Putamen (tissue), 1 donor: ENCODE measurements at places on chromosomes 7 and 10.

- no peak for DNase-seq
Measured at GRCh38 chr7:117941138-117941810, 68.0 kb upstream of the CTTNBP2 start.

DNA sequence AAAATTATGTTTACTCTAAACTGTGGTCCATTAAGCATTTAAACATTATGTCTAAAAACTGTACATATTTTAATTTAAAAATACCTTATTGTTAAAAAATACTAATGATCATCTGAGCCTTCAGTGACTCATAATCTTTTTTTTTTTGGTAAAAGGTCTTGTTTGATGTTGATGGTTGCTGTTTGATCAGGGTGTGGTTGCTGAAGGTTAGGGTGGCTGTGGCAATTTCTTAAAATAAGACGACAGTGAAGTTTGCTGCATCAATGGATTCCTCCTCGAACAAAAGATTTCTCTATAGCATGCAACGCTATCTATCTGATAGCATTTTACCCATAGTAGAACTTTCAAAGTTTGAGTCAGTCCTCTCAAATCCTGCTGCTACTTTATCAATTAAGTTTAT is 180.0 kb upstream of the AHR start:
- no peak for DNase-seq

GRCh38 chr10:37680716-37681616 is 176.4 kb downstream of the ZNF248 start:
- no peak for DNase-seq

- DNase-seq: no peak
Measured at GRCh38 chr10:119352042-119352441, 144.7 kb downstream of the GRK5 start.

- no peak for DNase-seq
Measured at GRCh38 chr10:1663226-1663625, 74.1 kb downstream of the ADARB2 start.

GRCh38 chr10:33609546-33609945 is 275.1 kb upstream of the NRP1 start:
- DNase-seq: no peak

- no peak for DNase-seq
Measured at GRCh38 chr10:15346440-15347141, 24.5 kb downstream of the FAM171A1 start.

GRCh38 chr10:98425511-98426352 is 10.8 kb upstream of the PYROXD2 start:
- no peak for DNase-seq

GRCh38 chr10:14451341-14451740 is 120.6 kb upstream of the FRMD4A start:
- no peak for DNase-seq

GRCh38 chr7:28405662-28406061 is 6.7 kb upstream of the CREB5 start:
- DNase-seq: no peak

DNA sequence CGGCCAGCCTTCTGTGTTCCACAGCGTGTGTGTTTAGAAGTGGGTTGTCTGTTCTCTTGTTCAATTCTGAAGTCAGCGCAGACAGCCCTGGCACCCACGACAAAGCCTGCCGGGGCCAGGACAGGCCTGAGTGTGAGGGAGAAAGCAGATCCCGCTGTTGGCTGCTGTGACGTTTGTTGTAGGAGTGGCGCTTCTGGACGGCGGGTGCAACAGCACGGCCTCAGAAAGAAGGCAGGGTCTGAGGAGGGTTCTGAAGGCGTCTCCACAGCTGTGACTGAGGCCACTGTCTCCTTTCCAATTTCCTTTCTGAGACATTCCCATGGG is 76.2 kb downstream of the VIPR2 start:
- DNase-seq: peak; percentile 44

DNA sequence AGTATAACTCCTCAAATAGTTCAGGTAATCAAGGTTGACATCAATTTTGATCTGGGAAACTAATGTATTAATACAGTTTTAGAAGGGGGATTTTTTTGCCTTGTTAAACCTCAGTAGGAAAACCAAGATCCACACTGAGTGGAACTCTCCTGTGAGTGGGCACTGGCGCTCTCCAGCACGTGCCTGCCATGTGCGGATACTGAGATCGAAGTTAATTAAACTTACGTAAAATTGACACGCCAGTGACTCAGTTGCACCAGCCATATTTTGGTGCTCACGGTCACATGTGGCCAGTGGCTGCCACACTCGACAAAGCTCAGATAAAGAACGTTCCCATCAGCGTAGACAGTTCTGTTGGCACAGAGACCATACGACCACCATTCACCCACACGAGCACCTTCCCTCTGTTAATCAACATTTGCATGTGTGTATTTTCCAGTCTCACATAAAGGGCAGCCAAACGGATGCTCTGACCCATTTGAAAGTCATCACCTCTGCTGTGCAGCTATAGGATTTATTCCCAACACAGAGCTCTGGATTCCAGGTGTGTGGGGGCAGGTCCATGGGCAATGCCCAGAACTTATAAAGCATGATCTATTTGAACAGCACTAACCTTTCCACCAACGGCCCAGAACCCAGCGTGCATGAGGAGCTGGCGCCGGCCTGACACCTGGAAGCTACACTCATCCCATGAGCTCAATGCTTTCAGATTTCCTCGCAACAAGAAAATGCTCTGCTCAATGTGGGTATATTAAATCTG is 77.7 kb downstream of the VIPR2 start:
- DNase-seq: no peak

GRCh38 chr7:45296748-45297147 is 139.2 kb downstream of the RAMP3 start:
- DNase-seq: no peak

DNA sequence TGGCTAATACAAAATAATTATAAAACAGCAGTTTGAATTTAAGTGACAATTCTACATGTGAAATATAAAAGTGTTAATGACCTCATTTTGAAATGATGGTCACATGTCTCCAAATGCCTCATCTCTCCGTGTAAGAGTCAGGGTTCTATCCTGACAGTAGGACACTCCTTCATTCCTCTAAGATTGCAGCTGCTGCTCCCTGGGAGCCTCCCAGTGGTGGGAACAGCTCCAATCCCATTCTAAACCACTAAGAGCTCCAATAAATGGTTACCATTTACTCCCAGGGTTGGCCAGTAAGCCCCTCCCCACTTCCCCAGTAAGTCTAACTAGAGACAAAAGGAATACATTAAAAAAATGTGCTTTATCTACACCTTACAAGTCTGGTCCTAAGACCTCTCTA is 344.6 kb upstream of the AOAH start:
- no peak for DNase-seq

DNA sequence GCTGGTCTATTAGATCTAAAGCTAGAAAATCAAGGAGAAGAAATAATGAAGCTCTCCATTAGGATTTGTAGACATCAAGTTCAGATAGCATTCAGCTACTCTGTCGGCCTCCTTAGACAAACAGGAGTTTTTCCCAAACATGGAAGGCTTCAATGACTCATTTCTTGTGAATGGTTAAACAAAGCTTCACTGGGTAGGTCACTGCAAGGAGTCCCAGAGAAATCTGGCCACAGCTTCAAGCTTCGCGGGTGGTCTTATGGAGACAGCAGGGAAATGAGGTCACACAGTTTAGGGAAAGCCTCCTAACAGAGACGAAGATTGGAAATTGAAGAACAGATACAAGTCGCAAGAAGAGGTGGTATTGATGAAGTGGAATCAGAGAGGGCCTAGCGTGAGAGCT is 22.6 kb upstream of the LRRC72 start:
- no peak for DNase-seq

DNA sequence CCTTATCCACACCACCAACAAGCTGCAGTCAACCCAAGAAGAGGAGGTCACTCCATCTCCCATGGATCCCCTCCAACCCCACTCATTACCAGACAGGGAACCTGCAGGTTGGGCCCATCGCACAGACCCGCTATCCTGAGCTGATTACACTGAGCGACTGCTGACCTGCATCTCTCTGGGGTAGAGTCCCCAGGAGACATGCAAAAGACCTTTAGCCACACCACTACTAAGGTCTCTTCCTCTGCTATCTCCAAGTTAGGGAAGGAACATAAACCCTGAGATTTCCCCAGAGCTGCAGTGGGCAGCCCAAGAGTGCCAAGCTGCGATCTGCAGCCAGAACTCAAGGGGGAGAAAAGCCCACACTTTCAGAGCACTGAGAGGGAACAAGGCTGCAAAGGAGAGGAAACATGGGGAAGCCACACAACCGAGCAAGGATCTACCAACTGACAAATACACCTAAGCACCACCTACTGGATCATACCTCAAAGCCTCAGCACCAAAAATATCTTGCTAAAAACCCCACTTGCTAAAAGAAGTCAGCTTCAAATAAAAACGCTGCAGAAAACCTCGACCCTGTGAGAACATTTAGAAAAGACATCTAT is 298.2 kb downstream of the SORCS1 start:
- peak; percentile 55 for DNase-seq

DNA sequence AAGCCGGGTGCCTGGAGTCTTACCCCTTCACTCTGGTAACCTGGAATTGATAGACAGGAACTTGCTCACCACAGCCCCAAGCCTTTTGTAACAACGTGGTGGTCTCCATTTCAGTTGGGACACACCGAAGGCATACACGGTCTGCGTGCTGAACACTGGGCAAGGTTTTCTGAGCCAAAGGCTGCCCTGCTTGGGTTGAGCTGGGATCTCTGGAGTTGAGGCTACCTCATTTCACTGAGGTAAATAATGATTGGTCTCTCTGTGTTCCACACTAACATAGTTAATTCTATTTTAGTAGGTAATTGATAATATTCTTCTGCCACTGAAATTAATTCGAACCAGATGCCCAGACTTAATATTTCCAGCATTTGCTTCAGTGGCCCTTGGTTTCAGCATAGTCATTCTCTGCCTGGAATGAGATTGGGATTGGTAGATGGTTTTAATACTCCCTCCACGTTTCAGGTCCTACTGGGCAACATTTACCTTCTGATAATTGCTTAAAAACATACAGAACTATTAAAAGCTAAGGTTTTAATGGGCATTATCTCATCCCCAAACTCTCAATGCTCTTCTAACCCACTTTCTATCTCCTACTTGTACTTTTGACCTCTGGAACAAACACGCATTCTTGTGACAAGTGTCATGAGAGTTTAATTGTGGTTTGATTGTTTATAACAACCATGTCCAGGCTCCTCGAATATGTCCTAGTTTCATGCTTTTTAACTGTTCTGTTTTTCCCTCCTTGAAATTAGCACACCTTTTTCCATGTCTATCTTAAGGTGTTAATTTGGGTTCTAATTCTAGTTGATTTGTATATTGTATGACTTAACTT is 202.3 kb upstream of the KLF6 start:
- no peak for DNase-seq

- no peak for DNase-seq
Measured at GRCh38 chr7:16776053-16776452, 22.5 kb downstream of the TSPAN13 start.

DNA sequence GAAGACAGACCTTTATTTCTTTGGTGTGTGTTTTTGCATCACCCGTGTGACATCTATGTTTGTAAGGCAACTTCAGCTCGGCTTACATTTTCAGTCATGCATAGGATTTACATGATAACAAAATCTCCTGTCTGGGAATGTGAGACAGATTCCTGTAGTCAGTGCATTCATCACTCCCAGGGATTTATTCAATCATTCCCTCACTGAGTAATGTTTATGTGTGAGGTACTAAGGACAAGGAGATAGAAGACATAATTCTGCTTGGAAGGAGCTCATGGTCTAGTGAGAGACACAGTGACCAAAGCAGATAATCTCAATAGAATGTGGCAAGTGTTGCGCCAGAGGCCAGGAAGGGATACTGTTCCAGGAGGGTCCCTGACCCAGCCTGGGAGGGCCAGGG is 35.2 kb upstream of the BMPER start:
- DNase-seq: no peak

DNA sequence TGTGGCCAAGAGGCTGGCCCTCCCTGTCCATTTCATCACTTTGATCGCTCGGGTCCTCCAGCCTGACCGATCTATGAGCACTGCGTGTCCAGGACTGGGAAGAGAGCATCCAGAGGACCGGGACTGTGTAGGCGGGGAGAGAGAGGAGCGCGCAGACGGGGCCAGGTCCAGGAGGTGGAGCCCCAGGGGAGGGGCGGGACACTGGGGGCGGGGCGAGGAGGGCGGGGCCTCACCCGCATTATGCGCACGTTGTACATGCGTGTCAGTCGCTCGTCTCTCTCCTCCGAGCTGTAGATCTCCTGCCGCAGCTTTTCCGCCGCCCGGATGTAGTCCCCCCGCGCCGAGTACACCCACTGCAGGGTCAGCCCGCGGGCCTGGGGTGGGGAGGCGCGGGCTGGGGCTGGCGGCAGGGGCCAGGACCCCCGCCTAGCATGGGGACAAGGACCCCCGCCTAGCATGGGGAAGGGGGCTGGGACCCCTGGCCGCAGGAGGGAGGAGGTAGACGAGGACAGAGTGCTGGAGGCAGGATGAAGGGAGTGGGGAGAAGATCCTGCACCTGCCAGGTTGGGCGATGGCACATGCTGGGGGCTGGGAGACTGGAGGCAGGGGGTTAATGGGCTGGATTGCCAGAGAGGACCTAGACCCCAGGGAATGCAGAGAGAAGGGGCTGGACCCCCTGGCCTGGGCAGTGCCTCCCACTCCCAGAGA is 14.3 kb downstream of the MOSPD3 start:
- DNase-seq: peak; percentile 53

DNA sequence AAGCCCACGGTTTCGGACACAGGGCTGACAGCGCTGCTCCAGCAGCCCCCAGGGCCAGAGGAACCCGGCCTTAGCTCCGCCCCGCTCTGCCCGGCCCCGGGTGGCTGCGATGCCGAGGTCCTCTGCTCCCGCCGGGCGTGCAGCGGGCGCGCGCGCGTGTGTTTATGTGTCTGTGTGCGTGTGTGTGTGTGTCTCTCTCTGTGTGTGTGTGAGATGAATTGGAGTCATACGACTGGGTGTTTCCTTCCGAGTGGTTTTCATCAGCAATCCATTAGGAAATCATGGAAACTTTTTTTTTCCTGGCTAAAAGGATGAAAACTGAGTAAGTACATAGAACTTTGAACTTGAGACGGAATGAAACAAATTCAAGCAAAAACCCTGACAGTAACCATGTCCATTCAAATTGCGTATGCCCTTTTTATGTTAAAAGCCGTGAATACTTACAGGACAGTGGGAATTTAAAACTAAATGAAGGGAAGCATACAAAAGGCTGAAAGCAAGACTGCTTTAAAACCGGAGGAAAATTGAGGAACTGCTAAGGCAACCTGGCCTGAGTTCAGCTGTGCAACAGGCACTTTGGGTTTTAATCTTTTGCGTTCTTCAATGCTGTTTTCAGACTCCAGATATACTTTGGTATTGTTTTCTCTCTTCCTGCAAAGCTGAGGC is at the start of gene CPED1:
TSS of gene CPED1 (plus strand) at position 121 of the 666 bp plus-strand sequence. CDS start 911 bp downstream, outside the sequence.
- peak; percentile 26 for DNase-seq
